ENCODE measurements at places on chromosomes 1 and 21.

DNA sequence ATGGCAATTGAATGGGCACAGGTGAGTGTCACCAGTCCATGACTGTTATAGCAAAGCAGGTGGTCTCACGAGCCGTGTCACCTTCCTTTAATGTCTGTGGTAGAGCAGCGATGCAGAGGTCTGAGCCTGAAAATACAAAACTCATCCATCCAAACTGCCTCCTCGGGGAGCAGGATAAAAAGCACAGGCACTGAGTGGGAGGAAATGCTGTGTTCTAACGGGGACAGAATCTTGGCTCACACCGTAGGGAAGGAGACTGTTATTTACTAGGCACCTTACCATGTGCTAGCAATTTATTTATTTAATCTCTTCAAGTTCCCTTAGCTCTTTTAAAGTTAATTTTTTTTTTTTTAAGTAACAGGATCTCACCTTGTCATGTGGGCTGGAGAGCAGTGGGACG lies 1.2 kb downstream of the ASCL5 start:
- DNase-seq = no peak

DNA sequence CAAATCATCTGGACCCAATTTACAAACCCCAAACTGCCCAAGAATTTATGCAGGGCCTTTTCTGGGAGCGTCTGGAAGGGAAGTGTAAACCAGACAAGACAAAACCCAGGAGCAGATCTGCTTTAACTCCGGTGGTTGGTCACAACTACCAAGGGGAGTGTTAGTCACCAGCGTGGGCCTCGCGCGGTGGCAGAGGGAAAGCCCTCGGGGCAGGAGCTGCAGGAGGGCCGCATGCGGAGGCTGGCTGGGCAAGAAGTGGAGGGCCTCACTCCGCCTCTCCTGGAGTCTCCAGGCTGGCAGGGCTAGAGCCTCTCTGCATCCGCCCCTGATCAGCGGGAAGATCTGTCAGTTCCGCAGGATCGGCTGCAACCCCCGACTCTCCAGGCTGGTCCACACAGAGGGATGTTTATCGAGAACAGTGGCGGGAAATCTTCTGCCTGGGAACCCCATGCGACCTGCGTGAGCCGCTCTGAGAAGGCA lies 2.0 kb downstream of the COL24A1 start:
- DNase-seq = no peak

- DNase-seq = no peak
Observed at GRCh38 chr1:98921817-98922216, 82.8 kb downstream of the PLPPR5 start.

DNA sequence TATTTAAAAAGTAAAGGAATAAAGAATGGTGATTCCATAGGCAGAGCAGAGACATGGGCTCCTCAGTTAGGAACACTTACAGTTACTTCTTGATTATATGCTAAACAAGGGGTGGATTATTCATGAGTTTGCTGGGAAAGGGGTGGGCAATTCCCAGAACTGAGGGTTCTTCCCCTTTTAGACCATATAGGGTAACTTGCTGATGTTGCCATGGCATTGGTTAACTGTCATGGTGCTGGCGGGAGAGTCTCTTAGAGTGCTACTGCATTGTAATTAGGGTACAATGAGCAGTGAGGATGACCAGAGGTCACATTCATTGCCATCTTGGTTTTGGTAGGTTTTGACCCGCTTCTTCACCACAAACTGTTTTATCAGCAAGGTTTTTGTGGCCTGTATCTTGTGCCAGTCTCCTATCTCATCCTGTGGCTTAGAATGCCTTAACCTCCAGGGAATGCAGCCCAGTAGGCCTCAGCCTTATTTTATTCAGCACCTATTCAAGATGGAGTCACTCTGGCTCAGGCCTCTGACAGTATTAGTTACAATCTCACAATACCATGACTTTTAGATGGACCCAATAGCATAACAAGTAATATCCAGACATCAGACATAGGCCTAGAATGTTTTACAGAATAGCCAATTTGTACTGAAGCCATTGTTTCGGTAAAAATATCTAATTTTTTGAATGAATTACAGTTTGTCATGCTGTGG lies 106.8 kb downstream of the ZBTB18 start:
- no peak for DNase-seq

DNA sequence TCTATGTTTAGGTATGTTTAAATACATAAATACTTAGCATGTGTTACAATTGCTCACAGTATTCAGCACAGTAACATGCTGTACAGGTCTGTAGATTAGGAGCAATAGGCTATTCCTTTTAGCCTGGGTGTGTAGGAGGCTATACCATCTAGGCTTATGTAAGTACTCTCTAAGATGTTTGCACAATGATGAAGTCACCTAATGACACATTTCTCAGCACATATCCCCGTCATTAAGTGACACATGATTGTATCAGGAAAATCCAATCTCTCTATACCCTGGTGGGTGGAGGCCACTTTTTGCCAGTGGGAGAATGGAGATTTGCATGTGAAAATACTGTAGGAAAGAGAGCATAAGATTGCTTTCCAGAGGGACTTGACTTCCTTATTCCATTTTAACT lies 5.5 kb upstream of the TEDDM1 start:
- no peak for DNase-seq

DNA sequence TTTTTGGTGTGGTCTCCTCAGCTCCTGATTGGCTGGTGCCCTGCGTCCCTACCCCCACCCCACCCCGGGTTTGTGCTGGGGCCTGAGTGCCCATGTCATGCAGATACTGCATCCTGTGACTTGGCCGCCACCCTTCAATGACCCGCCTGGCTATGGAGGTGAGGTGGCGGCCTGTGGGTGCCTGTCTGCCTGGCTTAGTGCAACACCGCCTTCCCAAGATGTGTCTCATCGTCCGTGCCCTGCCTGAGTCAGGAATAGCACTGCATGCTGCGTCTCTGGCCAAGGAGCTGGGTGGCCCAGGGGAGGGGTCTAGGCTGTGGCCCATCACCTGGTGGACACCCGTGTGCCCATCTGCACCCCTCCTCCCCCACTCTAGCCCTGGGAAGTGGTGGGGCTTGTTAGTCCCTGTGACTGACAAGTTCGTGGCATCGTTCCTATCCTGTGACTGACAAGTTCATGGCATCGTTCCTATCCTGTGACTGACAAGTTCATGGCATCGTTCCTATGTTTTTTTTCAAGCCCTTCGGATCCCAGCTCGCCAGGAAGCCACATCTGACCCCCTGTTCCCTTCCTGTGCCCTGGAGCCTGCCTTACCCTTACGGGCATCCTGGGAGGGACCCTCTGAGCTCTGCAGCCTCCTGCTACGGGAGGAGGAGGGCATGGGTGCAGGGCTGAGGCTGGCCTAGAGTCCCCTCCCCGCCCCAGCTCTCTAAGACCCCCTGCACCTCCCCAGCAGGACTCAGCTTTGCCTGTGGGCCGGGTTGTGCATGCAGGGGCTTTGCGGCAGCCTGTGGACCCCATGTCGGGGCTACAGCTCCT lies 7.5 kb downstream of the SLX9 start:
- DNase-seq = no peak

DNA sequence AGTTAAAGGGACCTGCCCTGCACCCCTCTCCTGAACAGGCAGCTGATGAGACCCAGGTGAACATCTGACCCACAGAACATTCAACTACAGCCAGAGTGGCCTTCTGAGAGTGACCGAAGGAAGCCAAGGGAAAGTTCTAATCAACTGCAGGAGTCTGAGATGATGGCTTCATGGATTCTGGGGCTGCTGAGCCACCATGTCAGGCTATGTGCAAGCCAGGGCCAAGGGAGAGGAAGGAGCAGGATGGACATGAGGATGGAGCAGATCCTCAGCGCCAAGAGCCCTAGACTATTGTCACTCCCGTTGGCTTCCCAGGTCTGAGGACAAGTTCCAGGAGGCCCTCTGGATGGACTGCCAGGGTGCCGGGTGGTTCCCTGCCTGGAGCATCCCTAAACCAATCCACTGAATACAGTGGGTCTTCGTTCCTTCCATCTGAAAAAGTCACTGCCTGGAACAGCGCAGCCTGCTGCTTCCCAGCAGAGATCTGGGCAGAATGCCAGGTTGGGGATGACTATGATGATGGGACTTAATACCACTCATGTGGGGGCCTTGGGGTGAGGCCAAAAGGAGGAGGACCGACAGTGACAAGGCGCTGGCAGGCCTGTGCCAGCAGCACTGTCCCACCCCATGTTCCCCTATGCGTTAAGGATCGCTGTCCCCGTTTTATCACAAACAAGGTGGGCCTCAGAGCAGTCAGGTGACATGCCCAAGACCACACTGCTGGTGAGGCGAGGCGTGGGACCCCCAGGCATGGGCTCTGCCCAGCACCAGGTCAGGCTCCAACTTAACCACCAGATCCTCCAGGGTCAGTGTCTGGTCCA lies 19.8 kb downstream of the SPOCD1 start:
- no peak for DNase-seq

- DNase-seq = no peak
Observed at GRCh38 chr1:33965086-33965485, 101.2 kb downstream of the HMGB4 start.

- DNase-seq = no peak
Observed at GRCh38 chr1:27885621-27886352, 13.4 kb downstream of the THEMIS2 start.

DNA sequence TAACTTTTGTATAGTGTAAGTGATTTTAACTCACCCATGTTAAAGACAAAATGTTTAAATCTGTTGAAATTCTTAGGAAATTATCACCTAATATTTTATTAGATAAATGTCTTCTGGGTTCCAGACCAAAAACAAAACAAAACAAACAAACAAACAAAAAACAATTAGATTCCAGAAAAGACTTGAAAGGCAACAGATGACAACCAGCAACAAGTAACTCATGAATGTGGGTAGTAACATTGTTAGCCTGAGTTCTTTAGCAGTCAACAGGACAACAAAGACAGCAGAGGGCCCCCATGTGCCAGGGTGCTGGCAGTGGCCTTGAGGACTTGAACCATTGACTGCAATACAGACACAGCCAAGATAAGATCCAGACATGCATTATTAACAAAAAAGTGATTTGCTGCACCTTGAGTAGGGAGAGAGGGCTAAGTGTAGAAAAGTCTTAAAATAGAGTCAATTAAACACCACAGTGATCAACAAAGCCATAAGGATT lies 2.4 kb upstream of the CD247 start:
- no peak for DNase-seq

DNA sequence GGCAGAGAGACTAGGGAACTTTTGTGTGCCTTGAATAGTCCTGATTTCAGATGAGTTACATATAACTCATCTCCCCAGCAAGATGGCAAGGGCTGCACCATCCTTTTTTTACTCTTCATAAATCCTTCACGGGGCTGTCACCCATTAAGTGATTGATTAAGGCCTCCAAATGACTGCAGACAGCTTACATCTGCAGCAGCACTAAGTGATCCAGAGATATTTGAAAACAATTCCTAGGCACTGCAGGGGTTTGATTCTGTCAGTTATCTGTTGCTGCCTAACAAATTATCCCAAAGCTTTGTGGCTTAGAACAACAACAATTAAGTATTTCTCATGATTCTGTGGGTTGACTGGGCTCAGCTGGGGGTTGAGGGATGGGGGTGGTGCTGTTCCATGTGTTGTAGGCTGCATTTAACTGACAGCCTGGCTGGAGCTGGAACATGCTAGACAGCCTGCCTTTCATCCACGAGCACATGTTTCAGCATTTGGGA lies 19.3 kb downstream of the TEX38 start:
- no peak for DNase-seq

- no peak for DNase-seq
Observed at GRCh38 chr1:151043163-151043562, 4.4 kb upstream of the C1orf56 start.

DNA sequence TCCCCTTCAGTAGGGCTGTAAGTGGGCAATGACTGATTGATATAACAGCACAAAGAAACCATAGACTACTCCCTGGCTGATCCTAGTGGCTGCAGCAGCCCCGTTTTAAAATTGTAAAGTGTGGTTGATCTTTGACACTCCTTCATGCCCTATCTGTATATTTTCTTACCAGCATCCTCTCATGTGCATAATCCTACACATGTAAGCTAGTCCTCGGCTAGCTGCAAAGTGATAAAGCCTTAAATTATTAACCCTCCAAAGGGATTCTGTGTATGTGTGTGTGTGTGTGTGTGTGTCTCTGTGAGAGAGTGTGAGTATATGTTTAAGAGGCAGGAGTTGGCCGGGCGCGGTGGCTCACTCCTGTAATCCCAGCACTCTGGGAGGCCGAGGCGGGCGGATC lies 30.8 kb upstream of the CDC14A start:
- DNase-seq = no peak

DNA sequence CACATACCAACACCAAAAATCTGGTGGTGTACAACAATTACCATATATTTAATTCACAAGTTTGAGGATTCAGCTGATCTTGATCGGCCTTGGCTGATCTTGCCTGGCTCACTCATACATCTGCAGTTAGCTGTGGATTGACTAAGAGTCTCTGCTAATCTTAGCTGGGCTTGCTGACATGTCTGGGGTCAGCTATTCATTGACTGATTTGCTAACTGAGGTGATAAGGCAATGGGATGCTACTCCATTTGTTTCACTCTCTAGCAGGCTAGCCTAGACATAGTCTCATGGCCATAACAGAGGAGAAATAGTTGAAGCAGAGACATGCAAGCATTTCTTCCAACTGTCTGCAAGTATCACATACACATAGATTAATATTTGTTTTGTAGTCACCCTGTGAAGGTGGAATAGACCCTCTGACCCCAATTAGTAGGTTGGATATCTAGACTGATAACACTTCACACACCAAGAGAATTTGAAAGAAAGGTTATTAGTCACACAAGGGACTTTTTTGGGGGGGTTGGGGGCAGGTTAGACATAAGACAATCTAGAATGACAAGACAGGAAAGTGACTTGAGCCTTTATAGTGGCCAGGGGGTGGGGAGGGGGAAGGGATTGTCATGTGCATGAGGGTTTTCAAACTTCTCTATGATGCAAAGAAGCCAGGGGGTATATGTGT lies 142.3 kb downstream of the BARHL2 start:
- DNase-seq = no peak
